NCI-H510A (cell line): ENCODE measurements at places on chromosomes 7 and 10.
A peak's percentile ranks its signal among the peaks of the same experiment; 100 is the strongest.

DNA sequence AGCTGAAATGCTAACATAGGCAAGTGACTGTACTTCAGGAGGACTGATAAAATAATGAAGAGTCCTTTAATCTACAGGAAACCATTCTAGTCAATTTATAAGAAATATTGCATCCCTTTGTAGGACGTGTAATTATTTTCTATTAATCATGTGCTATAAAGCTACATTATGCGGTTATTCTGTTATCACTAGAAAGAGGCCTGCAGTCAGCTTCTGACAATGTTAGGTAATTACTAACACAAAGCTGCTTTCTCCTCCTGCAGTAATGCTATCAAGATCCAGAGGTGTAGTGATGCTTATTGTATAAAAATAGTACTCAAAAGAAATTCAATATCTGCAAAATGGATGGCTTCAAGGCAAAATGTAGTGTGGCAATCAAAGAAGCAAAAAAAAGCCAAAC lies 191.1 kb downstream of the SKAP2 start:
- no peak for DNase-seq

DNA sequence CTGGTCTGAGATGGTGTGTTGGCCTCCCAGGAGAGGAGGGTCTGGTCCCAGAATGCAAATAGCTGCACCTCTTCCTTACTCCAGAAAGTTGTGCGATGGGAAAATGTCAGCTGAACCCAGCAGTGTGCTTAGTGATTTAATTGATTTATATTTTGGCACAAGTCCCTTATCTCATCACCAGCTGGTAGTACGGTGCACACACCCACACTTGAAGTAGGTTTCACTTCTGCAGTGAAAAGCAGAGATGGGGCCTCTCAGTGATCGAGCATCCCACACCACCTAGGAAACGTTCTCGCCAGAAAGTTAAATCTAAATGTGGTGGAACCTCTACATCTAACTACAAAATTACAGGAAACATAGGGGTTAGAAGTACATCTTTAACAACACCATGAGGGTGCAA lies 80.4 kb downstream of the UBE3C start:
- no peak for DNase-seq

DNA sequence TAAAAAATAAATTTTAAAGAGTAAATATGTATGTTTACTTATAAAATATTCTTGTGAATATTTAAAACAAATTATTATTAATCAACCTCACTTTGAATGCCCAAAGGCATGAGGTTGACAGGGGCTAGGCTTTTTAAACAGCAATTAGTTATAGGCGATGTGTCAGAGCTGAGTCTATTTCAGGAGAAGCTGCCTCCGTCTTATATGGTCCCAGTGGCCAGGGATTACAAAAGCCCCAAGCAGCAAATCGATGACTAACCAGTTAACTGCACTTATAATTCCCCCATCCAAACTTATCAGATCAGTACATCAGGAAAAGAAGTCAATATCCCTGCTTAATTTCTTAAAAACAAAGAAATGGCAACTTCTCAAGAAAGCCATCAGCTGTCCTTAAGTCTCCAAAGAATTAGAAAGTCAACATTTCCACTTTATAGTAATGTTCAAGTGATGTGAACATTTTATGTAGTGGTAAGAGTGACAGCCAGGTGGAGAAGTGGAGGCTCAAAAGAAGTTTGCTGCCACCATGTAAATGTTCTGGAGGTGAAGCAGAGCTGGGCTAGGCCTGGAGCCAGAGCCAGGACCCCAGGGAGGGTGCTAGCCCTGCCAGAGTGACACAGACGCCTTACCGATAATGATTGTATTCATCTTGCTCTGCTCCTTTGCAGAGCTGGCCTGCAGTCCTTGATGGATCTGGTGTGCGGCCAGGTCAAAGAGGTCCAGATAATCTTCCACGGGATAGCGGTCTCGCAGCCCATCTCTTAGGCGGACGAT lies 51.5 kb downstream of the CHST15 start:
- no peak for DNase-seq

- DNase-seq, result no peak
These were observed 2.3 kb downstream of the BMPER start for GRCh38 chr7:33907625-33908024.

- DNase-seq, result no peak
These were observed 23.8 kb downstream of the FGFBP3 start for GRCh38 chr10:91885362-91886079.

- no peak for DNase-seq
These were observed 38.0 kb downstream of the INPP5A start for GRCh38 chr10:132575320-132576201.

DNA sequence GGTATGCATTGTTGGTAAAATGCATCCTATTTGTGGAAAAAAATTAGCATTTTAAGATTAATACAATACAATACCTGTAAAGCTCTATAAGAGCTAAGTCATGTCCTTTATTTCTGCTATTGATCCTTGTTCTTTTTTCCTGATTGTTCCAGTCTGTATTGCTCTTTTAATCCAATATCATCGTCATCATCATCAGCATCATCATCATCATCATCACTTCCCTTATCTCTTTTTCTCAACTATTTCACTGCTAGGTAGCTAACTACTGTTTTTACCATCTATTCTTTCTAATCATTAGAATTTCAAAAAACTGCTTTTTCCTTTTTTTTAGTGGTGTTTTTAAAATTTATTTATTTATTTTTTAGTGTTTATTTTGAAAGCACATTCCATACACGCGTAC lies 71.2 kb downstream of the ABCC2 start:
- no peak for DNase-seq

DNA sequence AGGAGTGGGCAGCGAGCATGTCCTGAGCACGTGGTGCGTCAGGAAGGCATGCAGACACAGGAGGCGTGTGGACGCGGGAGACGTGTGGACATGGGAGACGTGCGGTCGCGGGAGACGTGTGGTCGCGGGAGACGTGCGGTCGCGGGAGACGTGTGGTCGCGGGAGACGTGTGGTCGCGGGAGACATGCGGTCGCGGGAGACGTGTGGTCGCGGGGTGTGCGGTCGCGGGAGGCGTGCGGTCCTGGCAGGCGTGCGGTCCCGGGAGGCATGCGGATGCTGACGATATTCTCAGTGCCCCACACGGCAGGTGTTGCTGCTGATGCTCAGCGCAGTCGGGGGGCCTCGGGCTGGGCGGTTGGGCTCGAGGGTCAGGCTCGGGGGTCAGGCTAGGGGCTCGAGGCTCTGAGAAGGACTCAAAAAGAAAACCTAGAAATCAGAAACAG lies 94.2 kb downstream of the NKX6-2 start:
- DNase-seq, result no peak

- DNase-seq, result no peak
These were observed 52.0 kb upstream of the PPP1R3C start for GRCh38 chr10:91684841-91685240.

DNA sequence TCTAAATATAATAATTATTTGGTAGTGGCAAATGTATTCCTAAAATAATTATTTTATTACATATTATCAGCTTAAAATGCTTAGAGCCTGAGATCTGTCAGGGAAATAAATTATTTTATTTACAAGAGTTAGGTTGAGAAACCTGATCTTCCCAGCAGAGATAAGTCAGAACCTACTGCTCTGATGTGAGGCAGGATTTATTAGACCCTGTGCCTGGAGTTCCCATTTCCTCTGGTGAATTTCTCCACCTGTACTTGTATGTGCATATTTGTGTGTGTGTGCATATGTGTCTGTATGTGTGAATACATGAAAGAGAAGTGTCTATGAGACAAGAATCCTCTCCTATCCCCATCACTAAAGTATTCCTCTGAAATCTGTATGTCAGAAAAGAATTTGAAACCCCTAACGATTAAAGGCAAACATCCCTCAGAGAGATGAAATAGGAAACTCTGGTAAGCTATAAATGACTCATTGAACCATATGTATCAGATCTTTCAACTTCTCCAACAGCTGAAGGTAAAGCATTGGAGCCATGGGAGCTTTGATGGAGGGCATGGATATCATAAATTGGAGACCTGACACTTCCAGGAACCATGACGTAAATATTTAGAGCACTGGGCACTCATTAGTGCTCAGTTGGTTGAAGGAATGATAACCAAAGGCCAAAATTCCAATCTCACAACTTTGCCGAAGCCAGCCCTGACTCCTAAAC lies 190.9 kb downstream of the XPNPEP1 start:
- DNase-seq, result no peak

DNA sequence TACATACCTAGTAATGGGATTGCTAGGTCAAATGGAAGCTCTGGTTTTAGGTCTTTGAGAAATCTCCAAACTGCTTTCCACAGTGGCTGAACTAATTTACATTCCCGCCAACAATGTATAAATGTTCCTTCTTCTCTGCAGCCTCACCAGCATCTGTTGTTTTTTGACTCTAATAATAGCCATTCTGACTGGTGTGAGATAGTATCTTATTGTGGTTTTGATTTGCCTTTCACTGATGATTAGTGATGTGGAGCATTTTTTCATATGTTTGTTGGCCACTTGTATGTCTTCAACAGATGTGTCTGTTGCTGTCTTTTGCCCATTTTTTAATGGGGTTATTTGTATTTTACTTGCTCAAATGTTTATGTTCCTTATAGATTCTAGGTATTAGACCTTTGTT lies 675.5 kb downstream of the SUGCT start:
- no peak for DNase-seq

DNA sequence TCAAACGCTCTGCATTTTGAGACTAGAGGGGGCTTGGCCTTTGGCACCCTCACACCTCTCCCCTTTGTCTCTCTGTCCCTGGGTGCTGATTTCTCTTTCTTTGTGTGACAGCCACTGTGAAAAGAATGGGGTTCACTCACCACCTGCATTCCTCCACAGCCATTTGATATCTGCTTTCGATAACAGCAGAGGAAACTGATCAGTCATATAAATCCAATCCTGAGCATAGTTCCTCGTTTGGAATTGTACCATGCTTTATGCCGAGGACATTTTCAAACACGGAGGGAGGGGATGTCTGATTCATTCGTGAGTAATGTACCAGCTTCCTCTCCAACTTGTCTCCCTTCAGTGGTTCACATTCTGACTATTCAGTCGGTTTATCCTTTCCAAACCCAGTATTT lies 15.8 kb downstream of the MET start:
- no peak for DNase-seq

DNA sequence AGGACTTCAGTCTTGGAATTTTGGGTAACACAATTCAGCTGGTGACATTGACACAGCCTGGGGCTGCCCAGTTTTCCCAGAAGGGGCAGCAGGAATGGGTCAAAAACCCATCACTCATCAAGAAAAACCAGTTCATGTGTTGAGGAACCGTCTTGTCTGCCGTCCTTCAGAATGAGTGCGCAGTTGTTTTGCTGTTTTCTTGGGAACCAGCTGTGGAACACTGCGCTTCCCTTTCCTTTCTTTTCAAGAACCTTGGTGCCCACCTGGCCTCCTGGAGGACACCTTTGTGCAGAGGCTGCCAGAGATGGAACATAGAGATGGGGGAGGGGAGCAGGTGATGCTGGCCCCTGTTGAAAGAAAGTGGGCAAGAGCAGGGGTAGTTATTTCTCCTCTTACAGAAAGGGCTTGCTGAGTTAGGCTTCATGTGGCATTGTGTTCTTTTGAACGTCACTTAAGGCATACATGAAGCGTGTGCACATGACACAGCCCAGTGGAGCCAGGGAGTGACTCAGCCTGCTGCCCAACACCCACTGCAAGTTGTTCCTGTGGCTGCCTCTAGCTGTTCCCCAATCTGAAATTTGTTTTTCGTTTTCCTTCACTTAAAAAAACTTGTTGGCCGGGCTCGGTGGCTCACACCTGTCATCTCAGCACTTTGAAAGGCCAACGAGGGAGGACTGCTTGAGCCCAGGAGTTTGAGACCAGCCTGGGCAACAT lies 87.4 kb upstream of the TNS3 start:
- DNase-seq, result peak; percentile 22

DNA sequence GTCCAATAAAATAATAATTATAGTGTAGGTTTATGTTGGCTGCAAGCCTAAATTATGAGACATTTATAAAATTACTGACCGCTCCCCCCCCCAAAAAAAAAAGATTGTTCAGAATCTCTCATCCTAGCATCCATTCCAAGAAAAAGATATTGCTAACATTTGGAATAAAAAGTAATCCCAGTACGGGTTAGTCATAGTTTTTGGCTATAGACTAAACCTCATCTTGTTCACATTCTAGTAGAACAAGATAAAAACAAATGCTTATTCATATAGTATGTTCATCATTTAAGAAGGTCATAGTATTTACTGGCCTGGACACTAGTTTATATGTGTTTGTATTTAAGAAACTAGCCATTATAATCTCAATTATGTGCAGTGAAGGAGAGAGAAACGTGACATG lies 44.0 kb downstream of the ADK start:
- DNase-seq, result no peak

DNA sequence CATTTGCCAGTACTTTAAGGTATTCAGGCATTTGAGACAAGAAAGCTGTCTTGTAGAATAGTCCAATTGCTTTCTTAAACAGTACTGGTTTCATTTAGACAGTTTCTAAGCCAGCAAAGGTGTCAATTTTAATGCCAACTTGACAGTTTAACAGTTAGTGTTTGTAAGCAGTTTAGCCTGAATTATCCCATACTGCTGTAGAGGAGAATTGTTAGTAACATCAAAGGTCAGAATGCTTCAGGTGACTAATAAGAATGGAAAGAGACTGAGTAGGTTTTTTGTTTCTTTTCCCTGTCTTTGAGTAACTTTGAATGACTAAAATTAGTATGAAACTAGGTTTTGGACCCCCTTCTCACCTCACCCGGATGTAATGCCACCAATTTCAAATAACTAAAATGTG lies 29.5 kb upstream of the VDAC2 start:
- DNase-seq, result no peak

DNA sequence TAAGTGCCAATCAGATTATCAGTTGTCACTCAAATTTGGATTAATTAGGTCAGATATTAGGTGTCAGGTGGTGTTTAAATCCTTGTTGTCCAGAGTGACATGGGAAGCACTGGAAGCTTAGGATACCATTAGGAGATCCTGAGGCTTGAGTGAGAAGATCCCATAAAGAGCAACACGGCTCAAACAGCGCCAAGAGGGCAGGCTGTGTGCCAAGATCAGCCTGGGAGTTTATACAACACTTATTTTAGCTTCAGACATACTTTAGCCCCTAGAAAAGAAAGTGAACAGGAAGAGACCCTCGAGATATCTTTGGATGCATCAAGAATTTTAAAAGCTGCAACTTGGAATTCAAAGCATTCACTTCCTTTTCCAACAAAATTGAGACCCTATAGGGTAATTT lies 14.2 kb upstream of the ACTA2 start:
- DNase-seq, result no peak

DNA sequence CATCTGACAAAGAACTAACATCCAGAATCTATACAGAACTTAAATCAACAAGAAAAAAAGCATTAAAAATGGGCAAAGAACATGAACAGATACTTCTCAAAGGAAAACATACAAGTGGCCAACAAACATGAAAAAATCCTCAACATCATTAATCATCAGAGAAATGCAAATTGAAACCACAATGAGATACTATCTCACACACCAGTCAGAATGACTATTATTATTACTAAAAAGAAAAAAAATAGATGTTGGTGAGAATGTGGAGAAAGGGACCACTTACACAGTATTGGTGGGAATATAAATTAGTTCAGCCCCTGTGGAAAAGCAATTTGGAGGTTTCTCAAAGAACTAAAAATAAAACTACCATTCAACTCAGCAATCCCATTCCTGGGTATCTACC lies 89.1 kb upstream of the ADO start:
- DNase-seq, result no peak

GRCh38 chr10:128859738-128860386 lies 607.2 kb upstream of the MGMT start:
- no peak for DNase-seq
